Vagina (tissue), 2 donors: ENCODE measurements at places on chromosomes 11 and 22. TPM values are rescaled to one million over a fixed set of nuclear protein-coding genes. Genes with fewer than 3 reads are reported as not detected.
A peak's percentile ranks its signal among the peaks of the same experiment; 100 is the strongest.

- H3K4me3 ChIP-seq: peak overlapping the region; percentile 97
- peaks cover 38% of the 10 kb centered on the region for H3K36me3 ChIP-seq
- no peaks in the 10 kb centered on the region for H3K27me3 ChIP-seq
- no peak for DNase-seq
Observed at GRCh38 chr11:66639066-66639813, 737 bp downstream of the RBM4 start.

DNA sequence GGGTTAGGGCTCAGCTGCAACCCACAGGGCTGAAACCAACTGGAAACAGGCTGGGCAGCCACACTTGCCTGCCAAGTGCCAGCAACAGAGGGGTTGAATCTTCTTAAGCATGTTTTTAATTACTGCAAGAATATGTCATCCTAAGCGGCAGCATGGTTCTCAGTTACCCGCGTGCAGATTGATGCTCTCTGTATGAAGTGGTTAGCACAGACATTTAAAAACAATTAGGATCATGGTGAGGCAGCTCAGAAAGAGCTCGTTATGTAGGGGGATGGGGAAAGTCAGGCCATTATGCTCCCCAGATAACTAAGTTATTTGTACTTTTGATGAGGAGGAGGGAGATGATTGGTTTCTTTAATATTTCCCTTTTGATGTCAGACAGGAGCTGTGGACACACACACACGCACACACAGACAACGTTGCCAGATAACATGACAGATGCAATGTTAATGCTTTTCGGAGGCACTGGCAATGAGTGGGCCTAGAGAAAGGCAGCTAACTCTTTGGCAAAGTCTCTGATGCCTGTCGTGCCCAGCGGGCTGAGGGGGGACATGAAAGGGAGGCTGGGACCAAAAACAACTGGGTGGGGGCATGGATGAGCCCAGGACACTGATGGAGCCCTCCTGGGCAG, 389.7 kb downstream of the NXPE2 start:
- no peak overlapping the region for H3K27ac ChIP-seq
- H3K4me3 ChIP-seq: no peak overlapping the region
- H3K36me3 ChIP-seq: no peaks in the 10 kb centered on the region
- H3K4me1 ChIP-seq: no peaks in the 10 kb centered on the region

DNA sequence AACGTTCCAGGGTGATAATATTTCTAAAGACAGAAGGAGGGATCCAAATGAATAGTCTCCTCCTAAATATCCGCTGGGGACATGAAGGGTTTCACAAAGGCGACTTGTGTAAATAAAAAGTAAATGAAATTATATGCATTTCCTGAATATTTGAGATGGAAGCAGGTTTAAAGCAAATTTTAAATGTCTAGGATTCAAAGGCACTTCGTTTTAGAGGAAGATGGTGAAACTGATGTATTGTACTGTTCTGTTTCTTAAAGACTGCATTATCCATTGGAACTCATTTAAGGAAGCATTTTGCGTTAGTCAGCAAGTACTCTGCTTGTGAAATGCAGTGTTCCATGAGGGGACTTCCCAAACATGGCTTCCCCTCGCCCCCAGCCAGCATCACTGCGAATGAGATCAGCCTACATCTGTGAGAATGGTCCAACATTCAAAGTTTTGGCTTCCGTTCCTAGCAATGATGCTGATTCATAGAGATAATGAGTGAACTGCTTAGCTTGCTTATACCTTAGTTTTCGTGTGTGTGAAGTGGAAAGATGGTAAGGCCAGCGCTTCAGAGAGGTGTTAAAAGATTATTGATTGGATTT, 1.5 kb downstream of the RAB39A start:
- H3K4me1 ChIP-seq: peaks cover 10% of the 10 kb centered on the region
- H3K4me3 ChIP-seq: no peak overlapping the region
- no peak for DNase-seq
- peaks cover 5% of the 10 kb centered on the region for H3K27me3 ChIP-seq

DNA sequence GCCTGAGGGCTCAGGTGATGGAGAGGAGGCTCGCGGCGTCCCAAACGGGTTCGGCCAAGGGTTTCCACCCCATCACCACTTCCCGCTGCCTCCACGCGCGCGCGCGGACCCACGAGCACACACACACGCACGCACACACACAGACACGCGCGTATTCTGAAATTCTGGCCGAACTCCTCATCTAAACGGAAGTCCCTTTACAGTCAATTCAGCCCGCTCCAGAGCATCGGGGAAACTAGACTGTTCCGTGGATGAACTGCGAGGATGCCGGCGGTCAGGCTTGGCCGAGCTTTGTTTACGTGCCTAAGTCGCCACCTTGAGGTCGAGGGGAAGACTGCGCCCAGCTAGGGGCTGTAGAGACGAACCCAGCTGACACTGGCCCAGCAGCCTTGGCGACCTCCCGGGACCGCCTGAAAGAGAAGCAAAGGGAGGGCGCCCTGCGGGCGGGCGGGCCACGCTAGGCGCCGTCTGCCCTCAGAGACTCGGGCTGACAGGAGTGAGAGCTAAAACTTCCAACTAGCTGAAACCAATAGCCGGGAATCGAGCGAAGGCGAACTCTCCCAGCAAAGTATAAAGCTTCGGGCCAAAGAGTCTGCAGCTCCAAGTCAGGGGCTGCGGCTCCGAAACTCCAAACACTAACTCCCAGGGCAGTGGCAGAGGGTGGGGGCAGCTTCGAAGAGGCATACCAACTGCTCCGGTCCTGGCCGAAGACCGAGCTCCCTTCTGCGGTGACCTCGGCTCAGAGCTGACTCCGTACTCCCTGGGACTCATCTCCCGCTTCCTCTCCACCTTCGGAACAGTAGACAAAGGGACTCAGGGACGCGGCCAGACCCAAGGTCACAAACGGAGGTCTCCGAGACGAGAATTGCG, 124.7 kb upstream of the C11orf58 start:
- H3K27me3 ChIP-seq: peaks cover 7% of the 10 kb centered on the region
- no peaks in the 10 kb centered on the region for H3K36me3 ChIP-seq
- no peak for DNase-seq

DNA sequence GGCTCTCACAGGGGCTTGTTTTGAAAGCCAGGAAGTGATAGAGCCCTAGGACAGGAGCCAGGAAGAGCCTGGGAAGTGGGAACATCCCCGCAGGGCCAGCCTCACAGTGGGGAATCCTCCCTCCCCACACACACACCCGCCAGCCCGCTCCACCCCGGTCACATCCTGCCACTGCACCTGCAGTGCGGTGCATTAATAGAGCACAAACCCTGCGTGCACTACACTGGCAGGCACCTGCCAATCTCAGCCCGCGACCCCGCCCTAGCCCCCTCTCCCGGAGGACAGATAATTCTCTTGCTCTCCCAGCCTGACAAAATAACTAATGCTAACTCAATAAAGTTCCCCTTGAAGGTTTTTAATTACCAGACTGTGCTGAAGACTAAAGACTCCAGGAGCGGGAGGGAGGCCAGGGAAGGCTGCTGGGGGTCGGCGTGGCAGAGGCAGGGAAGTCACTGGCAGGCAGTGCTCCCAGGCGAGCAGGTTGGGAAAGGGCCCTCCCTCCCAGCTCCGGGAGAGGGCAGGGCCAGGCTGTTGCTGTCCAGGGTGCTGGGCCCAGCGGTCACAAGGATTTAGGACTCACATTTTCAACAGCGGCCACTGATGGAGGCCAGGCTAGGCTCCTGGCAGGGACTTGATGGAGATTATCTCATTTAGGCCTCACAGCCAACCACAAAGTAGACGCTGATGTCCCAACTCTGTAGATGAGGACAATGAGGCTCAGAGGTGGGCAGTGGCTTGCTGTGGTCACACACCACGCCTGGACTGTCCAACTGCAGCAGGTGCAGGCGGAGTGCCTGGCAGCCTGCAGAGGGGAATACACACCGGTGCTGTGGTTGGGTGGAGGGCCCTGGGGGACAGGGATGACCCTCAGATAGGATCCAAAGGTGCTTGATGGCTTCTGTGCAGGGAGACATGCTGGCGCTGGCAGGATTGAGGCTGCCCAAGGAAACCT, 23.9 kb upstream of the TCF20 start:
- no peak overlapping the region for H3K27ac ChIP-seq
- no peaks in the 10 kb centered on the region for H3K27me3 ChIP-seq
- no peak overlapping the region for H3K4me3 ChIP-seq
- H3K36me3 ChIP-seq: no peaks in the 10 kb centered on the region
- H3K4me1 ChIP-seq: peaks cover 10% of the 10 kb centered on the region

DNA sequence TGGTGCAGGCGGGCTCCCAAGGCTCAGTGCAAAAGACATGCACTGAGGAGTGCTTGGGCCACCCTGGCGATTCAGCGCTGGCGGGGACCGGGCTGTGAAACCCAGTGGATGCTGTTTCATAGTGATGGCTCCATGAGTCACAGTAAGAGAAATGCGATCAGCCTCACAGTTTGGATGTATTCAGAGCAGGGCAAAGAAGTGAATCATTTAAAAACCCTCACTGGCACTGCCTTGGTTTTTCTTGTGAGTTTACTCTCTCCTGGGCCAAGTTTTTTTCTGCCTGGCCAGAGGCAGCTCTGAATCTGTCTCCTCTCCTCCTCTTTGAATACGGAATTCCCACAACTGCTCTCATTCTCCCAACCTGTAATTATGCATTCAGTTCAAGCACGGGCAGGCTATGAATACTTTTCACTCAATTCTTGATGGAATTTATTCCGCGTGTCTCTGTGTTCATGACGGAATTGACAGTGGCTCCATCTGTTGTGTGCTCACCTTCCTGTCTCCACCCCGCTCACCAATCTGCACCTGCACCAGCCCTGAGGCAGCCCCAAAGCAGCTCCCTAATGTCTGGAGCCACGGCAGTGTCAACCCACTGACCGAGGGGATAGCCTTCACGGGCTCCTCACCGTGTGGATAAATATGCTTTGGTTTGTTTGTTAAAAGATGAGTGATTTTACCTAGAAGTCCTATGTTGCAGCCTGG, 14.9 kb downstream of the ADAMTS8 start:
- H3K4me3 ChIP-seq: no peak overlapping the region
- DNase-seq: no peak
- H3K4me1 ChIP-seq: peaks cover 6% of the 10 kb centered on the region
- no peaks in the 10 kb centered on the region for H3K36me3 ChIP-seq
- H3K27ac ChIP-seq: no peak overlapping the region
- no peaks in the 10 kb centered on the region for H3K27me3 ChIP-seq

DNA sequence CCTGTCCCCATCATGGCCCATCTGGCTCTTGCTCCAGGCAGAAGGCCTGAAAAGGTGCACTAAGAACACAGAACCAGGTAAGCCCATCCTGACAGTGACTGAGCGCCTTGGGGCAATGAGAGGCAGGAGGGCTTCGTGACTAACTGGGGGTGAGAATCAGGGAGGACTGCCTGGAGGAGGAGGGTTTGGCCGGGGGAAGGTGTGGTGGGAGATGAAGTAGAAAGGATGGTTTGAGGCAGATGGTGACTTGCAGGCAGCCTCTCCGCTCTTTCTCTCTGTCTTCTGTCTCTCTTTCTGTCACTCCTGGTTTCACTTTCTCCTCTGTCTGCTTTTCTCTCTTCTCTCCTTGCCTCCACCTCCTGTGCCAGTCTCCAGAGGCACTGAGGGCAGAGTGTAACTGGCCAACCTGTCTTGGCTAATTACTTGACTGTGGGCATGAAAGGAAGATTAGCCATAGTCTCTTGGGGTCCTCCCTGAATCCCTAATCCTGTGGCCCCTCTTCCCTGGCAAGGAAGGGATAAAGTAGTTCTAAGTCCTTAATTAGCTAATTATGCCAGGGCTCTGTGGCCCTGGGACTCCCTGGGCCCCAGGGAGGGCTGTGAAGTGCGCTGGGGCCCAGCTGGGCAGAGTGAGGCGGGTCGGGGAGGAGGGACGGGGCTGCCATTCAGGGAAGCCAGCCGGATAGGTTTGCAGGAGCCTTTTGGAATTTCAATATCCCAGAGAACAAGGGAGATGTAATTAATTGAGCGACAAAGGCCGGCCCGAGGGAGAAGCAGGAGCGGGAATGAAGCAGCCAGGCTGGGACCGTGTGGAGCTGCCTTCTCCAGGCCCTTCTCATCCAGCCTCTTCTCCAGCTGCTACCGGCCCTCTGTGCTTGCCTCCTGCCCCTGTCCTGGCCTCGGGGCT, 61.1 kb downstream of the CACNA1I start:
- no peaks in the 10 kb centered on the region for H3K4me1 ChIP-seq
- H3K36me3 ChIP-seq: no peaks in the 10 kb centered on the region
- H3K27ac ChIP-seq: no peak overlapping the region
- no peaks in the 10 kb centered on the region for H3K27me3 ChIP-seq

DNA sequence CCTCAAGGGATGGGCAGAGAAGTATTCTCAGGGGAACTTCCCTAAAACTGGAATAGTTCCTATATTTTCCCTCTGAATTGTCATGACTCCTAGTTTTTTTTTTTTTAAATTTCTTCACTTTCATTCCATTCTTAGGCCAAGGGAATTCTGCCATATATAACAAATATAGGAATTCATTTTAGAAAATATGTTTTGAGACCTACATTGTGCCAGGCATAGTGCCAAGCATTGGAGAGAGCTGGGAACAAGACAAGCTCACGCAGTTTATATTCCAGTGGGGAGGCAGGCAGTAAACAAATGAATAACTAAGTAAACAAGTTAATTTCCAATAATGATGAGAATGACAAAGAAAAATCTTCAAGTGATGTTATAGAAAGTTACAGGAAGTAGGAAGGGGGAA, 2.6 kb upstream of the NPTXR start:
- H3K4me1 ChIP-seq: peaks cover 23% of the 10 kb centered on the region
- no peaks in the 10 kb centered on the region for H3K27me3 ChIP-seq
- no peak overlapping the region for H3K4me3 ChIP-seq
- no peak overlapping the region for H3K27ac ChIP-seq
- no peak for DNase-seq

GRCh38 chr11:65477149-65477965, 21.5 kb upstream of the MALAT1 start:
- peaks cover 67% of the 10 kb centered on the region for H3K4me1 ChIP-seq
- peak overlapping the region; percentile 100 for H3K27ac ChIP-seq
- peak; percentile 96 for DNase-seq
- peak overlapping the region; percentile 84 for H3K4me3 ChIP-seq
- no peaks in the 10 kb centered on the region for H3K27me3 ChIP-seq

DNA sequence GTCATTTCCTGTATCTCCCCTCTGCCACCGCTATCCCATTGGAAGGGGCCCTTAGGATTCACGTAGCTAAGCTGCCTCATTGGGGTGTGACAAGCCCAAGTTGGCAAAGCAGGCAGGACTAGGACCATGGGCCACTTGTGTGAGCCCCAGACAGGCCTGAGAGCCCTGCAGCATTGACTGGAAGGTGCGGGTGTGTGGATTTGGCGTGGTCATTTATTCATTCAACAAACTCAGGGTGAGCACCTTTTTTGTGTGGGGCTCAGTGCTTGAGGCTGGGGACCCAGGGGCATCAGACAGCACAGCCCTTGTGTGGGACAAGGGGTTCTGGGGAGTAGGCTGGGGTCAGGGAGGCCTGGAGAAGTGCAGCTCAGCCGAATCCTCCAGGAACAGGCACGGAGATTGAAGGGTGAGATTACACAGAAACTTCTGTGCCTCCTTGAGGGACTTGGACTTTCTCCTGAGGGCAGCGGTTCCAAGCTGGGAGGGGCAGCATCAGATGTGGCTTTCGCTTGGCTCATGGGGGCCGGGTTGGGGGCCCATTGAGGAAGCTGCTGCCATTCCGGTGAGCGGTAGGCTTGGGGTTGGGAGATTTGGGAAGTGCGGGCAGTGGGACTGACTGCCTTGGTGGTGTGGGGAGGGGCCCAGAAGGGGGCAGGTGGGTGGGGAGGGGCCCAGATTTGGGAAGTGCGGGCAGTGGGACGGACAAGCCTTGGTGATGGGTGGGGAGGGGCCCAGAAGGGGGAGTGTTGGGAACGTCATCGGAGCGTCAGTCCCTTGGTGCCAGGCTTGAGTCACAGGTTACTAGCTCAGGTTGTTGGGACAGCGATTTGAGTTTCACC, 11.9 kb downstream of the MGAT3 start:
- H3K27ac ChIP-seq: no peak overlapping the region
- no peaks in the 10 kb centered on the region for H3K36me3 ChIP-seq
- H3K4me1 ChIP-seq: peaks cover 43% of the 10 kb centered on the region
- no peaks in the 10 kb centered on the region for H3K27me3 ChIP-seq
- H3K4me3 ChIP-seq: no peak overlapping the region

Gene PLAAT3
- 17.2 TPM for total RNA-seq

Gene TENM4
- total RNA-seq: 12.5 TPM

Gene MS4A12
- total RNA-seq: not detected

Gene FIBP
- 78.6 TPM for total RNA-seq
